ENCODE measurements at places on chromosomes 3 and 15. TPM values are rescaled to one million over a fixed set of nuclear protein-coding genes. Genes with fewer than 3 reads are reported as not detected.
A peak's percentile ranks its signal among the peaks of the same experiment; 100 is the strongest.

GRCh38 chr3:54447427-54447826, 325.1 kb downstream of the CACNA2D3 start:
- H3K36me3 ChIP-seq = no peaks in the 10 kb centered on the region
- no peaks in the 10 kb centered on the region for H3K4me1 ChIP-seq
- DNase-seq = no peak
- no peaks in the 10 kb centered on the region for H3K27me3 ChIP-seq
- H3K27ac ChIP-seq = no peak overlapping the region

Gene ABCF3
- total RNA-seq = 60.9 TPM

DNA sequence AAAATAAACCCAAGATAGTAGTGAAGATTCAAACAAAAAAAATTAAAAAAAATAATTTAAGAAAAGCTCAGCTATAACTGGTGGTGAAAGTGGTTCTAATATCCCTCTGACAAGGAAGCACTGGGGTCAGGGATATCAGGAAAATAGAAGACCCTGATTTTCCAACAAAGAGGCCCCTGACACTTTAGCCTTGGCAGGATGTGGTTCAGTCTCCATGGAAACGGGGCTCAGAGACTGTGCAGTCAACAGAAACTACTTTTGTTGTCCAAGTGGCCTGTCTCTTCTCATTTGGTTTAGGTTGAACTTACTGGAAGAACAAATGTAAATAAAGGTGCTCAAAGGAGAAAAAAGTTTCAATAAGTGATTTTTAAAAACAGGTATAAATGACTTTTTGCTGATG, 27.2 kb downstream of the INTS14 start:
- H3K4me1 ChIP-seq = no peaks in the 10 kb centered on the region
- H3K27me3 ChIP-seq = no peaks in the 10 kb centered on the region
- H3K36me3 ChIP-seq = peaks cover 91% of the 10 kb centered on the region
- H3K4me3 ChIP-seq = no peak overlapping the region
- H3K27ac ChIP-seq = no peak overlapping the region
- DNase-seq = no peak

Gene CNTN4
- 11.3 TPM for total RNA-seq

Gene EPHB3
- total RNA-seq = 7.8 TPM

GRCh38 chr15:38004218-38004861, 69.9 kb downstream of the TMCO5A start:
- H3K36me3 ChIP-seq = no peaks in the 10 kb centered on the region
- DNase-seq = no peak
- H3K27ac ChIP-seq = no peak overlapping the region

GRCh38 chr15:70078578-70079417, 18.9 kb downstream of the TLE3 start:
- H3K4me1 ChIP-seq = peaks cover 23% of the 10 kb centered on the region
- H3K4me3 ChIP-seq = no peak overlapping the region
- H3K27me3 ChIP-seq = no peaks in the 10 kb centered on the region
- peaks cover 52% of the 10 kb centered on the region for H3K36me3 ChIP-seq
- DNase-seq = no peak

GRCh38 chr15:65856821-65857455, 12.4 kb upstream of the RAB11A start:
- DNase-seq = peak; percentile 82
- H3K4me1 ChIP-seq = no peaks in the 10 kb centered on the region
- H3K4me3 ChIP-seq = no peak overlapping the region
- H3K27ac ChIP-seq = no peak overlapping the region
